Esophagus squamous epithelium (tissue), 5 donors: ENCODE measurements at places on chromosomes 11 and 22.

DNA sequence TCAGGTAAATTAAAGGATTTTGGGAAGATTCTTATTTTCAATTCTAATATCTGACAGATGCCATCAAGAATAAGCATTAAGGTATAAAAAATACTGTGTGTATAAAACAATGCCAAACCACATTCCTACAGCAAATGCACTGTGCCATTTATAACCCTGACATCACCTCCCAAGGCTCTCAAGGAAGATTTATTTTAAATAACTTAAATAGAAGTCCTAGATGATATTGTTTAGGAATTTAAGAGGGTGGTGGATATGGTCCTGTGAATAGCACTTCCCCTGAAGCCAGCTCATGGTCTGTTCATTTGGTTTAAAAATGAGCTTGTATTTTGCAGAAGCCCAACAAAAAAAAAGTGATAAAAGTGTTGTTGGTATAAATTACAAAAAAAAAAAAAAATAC, 32.1 kb downstream of the PPIL2 start:
- DNase-seq = no peak

DNA sequence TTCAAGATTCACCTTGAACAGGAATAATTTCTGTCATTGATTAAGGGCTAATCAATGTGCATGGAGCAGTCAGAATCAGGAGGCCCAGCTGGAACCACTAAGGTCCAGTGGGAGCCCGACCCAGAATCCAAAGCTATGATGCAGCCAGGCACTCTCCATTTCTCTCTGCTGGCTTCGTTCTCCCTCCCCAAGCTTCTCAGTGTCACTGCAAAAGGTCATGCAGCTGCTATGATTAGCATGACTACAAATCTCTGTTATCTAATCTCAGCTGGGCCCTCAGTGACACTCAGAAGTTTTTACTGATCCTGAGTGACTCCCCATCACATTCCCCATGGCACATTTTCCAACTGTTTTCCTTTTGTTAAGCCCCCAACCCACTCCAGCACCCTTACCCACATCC, 31.1 kb upstream of the PRSS23 start:
- DNase-seq = no peak

DNA sequence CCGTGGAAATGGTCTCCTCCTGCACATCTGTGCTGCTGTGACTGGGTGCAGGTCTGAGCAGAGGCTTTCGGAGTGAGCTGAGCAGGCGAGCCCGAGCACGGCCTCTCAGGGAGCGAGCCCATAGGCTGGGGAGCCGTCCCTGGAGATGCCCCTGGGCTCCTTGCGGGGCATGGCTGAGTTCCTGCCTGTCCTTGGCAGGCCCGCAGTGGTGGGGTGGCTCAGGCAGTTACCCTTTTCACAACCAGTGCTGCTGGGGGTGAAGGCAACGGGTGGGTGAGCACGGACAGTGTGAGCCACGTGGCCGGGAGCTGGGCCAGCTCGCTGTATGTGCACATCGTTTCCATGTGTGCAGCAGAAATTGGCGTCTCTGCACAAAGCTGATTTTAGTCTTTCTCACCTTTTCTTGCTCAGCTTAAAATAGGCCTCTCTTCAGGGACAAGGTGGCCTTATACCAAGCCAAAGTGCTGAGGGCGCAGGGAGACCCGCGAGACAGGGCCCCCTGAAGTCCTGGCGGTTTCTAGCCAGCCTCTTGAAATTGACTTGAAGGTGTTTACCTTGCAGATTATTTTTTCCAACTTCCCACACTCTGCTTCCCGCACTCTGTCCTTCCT, at the start of gene TP53AIP1:
Gene TP53AIP1, minus strand, starts transcription at position 55 of the 611 bp plus-strand sequence. CDS start 5,053 bp downstream, outside the sequence.
- DNase-seq = no peak

DNA sequence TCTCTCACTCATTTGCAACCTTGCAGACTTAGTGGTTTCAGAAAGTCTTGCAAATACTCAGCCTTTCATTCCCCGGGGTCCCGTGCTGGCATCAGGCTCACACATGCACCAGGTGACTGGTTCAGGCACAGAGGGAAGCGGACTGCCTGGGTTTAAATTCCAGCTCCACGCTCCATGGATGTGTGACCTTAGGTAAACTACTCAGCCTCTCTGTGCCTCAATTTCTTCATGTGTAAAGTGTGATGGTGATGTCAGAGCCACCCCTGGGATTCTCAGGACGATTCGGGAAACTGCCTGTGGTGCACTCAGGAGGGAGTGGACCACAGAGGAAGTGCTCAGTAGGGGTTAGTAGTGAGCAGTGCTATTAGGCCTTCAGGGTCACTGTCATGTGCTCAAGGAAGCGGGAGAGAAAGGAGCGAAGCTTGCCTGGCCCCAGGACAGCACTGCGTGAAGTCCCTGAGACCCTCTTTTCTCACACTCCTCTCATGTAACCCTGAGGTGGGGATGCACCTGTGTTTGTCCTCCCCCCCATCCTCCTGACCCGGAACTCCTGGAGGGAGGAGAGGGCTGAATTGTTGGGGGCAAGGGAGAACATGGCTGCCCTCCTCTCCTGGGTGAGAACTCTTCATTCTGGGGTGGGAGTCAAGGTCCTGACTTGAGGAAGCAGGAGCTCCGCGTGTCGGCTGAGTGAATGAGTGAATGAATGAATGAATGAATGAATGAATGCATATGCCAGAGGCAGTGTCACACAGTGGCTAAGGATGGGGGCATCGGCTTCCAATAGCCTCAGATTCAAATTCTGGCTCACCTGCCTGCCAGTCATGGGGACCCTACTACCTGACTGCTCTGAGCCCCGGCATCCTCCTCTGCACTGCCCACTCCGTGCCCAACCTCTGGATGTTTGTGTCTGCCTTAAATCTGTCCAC, 14.4 kb upstream of the UPK3A start:
- no peak for DNase-seq

GRCh38 chr11:78033040-78033439, 10.0 kb upstream of the KCTD14 start:
- DNase-seq = no peak

DNA sequence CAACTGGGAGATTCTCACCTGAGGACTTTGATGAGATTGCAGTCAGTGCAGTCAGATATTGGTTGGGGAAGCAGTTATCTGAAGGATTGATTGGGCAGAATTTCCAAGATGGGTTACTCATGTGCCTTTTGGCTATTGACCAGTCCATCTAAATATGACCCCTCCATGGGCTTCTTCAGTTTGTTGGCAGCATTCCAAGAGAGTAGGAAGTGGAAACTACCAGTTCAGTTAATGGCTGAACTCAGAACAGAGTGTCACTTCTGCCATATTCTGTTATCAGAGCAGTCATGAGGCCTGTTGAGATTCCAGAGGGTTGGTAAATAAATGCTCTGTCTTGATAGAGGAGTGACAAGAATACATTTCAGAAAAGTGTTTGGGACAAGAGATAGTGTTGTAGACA, 71.0 kb downstream of the CYP2R1 start:
- DNase-seq = no peak

DNA sequence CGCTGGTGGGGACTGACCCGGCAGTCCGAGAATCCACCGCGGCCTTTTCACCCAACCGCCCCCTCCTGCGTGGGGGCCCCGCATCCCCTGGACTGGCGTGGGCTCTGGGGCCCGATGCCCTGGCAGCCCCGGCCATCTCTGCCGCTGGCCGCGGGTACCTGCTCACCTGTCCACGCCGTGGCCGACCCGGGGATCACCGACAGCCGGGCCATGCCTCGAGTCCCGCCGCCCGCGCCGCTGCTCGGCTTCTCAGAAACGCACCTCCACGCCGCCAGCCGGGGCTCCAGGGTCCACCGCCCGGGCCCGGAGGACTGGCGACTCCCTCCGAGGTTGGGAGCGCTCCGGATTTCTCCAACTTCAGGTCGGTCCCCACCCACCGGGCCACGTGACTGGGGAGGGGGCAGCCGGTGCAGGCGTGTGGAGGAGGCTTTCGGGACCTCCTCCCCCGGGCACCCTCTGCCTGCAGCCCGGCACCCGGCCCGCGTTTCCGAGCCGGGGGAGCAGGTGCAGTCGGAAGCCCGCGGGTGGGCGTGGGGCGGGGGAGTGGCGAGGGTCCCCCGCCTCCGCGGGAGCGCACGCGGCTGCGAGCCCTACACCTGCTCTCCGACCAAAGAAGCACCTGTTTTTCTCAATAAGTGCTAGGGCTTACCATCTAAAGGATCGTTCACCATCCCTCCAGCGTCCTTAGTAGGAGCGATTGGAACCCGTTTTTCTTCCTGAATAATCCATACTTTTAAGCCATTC, 554 bp upstream of the NRIP3 start:
- DNase-seq = no peak

DNA sequence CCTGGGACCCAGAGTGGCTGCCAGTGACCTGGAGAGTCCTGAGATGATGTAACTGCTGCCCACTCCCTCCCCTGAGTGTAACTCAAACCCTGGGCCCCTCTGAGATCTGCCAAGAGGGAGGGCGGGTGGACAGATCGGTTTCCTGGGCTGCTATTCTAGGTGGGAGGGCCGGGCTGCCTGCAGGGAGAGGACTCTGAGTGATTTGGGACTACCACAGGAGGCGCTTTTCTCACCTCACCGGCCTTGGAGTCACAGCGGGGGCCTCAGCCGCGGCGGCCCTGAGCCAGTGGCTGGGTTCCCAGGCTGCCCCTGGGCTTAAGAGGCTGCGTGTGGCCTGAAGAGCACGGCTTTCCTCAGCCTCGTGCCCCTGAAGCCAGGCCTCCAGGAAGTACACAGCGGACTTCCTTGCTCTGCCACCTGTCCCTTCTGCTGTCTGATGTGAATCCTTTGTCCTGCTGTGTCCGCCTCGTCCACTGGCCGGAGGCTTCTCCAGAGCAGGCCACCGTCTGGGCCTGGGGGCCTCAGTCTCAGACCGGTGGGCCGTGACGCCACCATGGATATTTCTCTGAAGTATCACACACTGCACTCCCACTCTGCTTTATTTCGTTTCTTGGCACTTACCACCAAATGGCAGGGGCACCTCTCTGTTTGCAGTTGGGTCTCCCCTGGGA, 11.5 kb downstream of the RELT start:
- no peak for DNase-seq

DNA sequence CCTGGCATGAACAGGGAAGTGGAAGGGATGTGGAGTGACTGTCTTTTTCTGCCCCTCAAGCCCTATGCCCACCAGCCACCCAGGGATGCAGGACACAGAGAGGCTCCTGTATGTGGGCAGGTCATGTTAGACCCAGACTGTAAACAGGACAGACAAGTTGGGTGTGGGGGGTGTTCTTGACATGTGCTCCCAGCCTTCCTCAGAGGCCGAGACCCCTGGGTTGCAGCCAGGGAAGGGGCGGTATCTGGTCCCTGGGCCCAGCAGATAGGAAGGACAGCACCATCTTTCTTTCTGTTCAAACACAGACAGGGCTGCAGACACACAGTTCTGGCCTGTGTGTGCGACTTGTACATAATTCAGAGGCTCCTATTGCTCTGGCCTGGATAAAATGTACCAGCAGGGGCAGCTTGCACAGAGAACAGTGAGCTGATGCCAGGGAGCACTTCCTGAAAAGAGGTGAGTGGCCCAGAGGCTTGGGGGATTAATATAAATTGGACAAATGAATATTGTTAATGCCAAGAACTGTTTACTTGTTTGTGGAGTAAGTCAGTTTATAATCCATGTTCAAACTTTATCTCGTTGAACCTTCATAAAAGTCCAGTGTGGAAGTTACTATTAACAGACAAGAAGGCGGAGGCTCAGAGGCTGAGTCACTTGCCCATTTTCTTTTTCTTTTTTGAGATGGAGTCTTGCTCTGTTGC, 16.6 kb downstream of the GDPD5 start:
- no peak for DNase-seq

- DNase-seq = no peak
Observed at GRCh38 chr22:38258895-38259294, 13.9 kb downstream of the TMEM184B start.

DNA sequence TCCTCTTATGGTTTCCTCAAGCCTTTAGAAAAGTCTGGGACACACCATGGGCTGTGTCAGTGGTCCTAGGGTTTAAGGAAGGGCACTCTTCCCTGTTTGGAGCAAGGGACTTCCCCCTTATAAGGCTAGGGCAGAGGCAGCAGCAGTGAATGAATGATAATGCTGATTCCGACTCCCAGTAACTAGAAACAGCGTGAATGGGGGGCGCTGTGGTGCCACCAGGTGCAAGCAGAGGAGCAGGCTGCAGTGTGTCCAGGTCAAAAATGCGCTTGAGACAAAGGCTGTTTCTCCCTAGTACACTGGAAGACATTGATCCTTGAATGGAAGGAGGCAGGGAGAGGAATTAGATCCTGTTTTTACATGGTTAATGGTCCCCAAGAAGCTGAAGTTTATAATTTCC, 11.6 kb upstream of the RIC3 start:
- DNase-seq = no peak

- DNase-seq = no peak
Observed at GRCh38 chr22:47337161-47337621, 574.7 kb downstream of the TBC1D22A start.
